ENCODE measurements at places on chromosomes 3 and 15. TPM values are rescaled to one million over a fixed set of nuclear protein-coding genes. Genes with fewer than 3 reads are reported as not detected.

The DPPA2 gene
- not detected for polyA plus RNA-seq

- no peak for DNase-seq
Observed at GRCh38 chr15:62343397-62343796, 178.3 kb upstream of the C2CD4B start.

The FOXL2NB gene
- 0.05 TPM for polyA plus RNA-seq

DNA sequence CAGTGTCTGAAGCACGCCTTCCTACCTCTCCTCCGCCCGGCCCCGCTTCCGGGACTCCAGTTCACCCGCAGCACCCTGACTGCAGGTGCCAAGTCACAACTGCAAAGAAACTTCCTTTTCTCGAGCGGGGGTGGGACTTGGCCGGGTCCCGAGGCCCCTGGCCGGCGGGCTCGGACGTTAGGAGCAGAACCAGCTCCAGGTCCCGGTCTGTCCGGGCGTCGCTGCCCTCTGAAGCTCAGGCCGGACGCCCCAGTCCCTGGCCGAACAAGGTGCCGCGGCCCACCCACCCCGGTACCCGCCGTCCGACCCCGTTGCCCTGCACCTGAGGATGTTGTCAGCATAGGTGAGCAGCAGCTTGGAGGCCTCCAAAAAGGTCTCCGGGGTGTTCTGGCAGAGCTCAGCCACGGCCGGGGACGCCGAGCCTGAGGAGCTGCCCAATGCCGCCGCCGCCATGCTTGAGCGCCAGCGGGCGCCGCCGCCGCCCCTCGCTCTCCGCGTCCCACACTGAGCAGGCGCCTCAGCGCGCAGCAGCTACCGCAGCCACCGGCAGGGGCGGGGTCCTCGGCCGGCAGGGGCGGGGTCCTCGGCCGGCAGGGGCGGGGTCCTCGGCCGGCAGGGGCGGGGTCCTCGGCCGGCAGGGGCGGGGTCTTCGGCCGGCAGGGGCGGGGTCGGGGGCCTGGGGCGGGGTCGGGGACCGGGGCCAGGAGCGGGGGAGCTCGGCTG lies at the start of gene NGLY1:
Gene NGLY1 (minus strand): TSS at position 506 of the 723 bp plus-strand sequence. CDS start 53 bp downstream, at position 453.
- DNase-seq = peak; percentile 93

GRCh38 chr3:151707216-151707615 lies 26.5 kb upstream of the AADACL2 start:
- no peak for DNase-seq

- no peak for DNase-seq
Observed at GRCh38 chr3:173676094-173676493, 278.6 kb downstream of the NLGN1 start.

DNA sequence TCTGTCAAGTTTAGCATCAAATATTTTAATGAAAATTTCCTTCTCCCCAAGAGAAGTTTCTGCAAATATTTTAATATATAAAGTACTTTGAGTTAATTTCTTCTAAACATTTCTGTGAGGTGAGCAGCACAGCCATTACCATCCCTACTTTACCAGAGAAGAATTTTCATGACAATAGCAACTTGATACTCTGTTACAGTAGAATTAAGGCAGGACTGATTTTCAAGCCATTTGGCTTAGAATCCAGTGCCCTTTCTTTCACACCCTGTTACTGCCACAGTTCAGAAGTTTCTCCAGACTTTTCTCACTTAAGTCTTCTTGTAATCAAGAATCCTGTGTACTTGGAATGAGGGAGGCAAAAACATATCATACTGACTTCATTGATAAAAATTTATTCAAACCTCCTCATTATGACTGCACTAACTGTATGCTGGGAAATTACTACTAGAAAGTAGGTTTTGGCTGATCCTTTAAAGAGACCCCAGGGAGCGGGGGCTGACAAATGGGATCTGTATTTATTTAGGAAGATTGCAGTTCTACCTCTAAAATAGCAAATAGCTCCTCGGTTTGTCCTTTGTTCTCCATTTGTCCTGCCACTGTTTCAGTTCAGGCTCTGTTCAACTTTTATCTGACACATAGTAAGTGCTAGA lies 557.0 kb upstream of the SGO1 start:
- peak; percentile 36 for DNase-seq

The ESYT3 gene
- 15.3 TPM for polyA plus RNA-seq

GRCh38 chr3:15513810-15514662 lies 7.5 kb downstream of the COLQ start:
- no peak for DNase-seq

- DNase-seq = no peak
Observed at GRCh38 chr15:97972366-97972765, 11.9 kb downstream of the ARRDC4 start.

The RETNLB gene
- polyA plus RNA-seq = not detected

DNA sequence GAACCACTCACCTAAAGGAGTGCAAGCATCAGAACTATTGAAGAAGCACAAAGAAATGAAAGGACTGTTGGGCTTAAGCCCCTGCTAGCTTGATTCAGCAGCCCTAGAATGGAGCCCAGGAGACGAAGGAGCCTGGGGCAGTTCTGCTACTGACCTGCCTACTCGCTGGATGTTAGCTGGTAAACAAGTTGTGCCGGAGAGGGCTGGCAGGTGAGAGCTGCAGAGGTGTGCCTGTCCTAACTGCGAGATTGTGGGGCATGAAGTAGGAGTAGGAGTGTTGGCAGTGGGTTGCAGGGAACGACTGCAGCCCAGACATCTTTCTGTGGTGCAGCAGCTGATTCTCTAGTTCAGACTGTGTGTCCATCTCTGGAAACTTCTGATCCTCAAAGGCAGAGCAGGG lies 75.2 kb upstream of the GSK3B start:
- DNase-seq = no peak

DNA sequence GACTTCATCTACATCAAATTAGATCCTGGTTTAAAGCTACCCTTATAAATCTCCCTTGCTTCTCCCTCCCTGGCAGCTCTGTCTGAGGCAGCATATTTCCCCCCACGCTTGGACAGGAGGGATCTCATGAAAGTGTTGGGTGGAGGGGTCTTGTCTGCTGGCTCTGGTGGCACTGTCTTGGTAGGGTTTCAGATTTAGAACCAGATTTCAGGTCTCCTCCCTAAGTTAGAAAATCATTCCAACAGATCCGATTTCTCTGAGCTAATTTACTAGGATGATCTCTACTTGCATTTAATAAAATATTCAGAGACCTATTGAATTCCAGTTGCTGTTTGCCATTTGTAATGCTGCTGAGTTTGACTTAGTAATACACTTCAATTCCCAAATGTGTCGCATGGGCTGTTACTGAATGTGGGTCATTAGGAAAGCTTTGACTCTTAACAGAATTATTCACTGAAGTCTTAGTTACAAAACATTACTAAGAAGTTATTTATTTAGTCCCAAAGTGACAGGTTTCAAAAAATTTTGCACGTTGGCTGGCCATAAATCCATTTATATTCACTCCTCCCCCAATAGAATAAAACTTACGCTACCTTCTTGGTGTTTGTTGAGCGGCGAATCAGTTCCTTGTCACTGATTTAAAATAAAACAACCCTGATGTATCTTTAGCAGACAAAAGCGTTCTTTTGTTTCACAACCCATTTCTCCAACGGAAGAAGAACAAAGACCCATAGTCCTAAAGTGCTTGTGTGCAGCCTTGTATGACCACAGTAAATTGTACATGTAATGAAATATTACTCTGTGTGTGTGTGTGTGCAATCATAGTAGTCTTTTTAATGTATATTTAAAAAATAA lies 84.5 kb downstream of the TRAK1 start:
- DNase-seq = no peak

GRCh38 chr15:90142216-90143165 lies 40.2 kb upstream of the IDH2 start:
- no peak for DNase-seq

DNA sequence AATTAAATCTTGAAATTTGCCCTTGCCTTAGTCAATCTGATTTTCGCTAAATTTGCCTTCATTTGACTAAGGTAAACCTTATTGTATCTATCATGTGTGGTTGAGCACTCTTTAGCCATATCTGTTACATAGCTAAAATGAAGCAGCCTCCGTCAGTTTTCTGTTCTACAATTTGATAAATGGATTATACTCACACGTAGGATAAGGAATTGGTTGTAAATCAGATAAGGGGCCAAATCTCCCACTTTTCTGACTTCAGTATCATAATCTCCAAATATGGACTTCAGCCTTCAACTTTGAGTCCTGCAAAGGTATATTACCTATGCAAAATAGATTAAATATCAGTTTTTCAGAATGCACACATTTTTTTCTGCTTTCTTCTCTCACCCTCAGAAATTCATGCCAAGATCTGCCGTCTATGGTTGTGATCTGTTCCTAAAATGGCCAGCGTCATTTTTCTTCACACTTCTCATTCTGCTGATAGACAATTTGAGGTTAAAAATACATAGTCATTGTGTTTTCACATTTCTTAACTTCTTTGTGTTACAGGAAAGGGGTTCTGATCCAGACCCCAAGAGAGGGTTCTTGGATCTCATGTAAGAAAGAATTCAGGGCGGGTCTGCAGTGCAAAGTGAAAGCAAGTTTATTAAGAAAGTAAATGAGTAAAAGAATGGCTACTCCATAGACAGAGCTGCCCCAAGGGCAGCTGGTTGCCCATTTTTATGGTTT lies 36.9 kb downstream of the RAB8B start:
- no peak for DNase-seq

The ARPIN gene
- 18.8 TPM for polyA plus RNA-seq

DNA sequence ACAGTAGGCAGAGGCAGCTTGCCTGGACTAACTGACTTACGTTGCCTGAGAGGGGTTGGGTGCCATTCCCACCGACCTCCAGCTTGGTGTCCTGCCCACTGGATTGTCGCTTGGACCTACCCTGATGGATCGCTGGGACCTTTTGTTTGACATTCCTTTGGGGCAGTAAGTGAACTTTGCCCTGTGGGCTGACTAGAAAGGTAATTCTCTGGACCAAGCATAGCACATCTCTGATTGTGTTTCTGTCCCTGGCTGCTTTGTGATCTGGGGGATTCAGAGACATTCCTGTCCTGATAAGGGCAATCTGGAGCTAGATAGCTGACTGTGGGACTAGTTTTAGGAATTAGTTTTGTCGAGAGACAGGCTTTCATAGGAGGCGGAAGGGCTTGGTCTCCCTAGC lies 19.5 kb upstream of the IFT57 start:
- no peak for DNase-seq

The LRRC49 gene
- 6.9 TPM for polyA plus RNA-seq

The GRK7 gene
- not detected for polyA plus RNA-seq

The KLHDC8B gene
- 114 TPM for polyA plus RNA-seq

DNA sequence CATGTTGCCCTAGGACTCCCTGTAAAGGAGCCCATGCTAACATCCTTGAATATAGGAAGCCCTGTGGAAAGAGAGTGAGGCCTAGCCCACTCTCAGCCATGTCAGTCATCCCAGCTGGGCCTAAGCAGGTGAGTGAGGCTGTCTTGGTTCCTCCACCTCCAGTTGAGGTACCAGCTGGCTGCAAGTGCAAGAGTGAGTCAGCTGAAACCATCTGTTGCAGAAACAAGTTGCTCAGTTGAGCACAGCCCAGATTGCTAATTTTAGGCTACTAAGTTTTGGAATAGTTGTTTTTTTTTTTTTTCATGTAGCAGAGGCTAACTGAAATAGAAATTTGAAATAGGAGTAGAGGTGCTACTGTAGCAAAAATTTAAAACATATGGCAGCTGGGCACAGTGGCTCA lies 43.7 kb upstream of the ADPGK start:
- peak; percentile 12 for DNase-seq

- no peak for DNase-seq
Observed at GRCh38 chr3:60142009-60142408, 1092.2 kb upstream of the CFAP20DC start.

The CDCP1 gene
- 0.32 TPM for polyA plus RNA-seq

The TBC1D23 gene
- polyA plus RNA-seq = 35.6 TPM

GRCh38 chr15:72136170-72137051 lies 18.2 kb downstream of the SENP8 start:
- DNase-seq = no peak

- no peak for DNase-seq
Observed at GRCh38 chr15:57134851-57135250, 216.4 kb downstream of the TCF12 start.

GRCh38 chr3:180705619-180706018 lies 26.3 kb upstream of the CCDC39 start:
- no peak for DNase-seq

DNA sequence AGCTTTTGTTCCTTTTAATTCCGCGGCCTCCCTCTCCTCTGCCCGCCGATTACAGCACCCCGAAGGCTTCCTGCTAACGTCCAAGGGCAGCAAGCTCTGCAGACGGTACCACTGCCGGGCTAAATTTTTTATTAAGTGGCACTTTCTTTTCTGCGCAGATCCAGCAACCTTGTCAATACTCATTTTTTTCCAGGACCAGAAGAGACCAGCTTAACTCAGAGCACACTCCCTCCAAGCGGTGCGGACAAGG lies 542 bp upstream of the MEIS2 start:
- DNase-seq = no peak

- no peak for DNase-seq
Observed at GRCh38 chr3:88280326-88280725, 130.6 kb downstream of the C3orf38 start.

The PPARG gene
- 9.1 TPM for polyA plus RNA-seq

- DNase-seq = no peak
Observed at GRCh38 chr3:97817965-97818364, 3.8 kb upstream of the CRYBG3 start.

The PLXNA1 gene
- polyA plus RNA-seq = 35.2 TPM

The SNTN gene
- not detected for polyA plus RNA-seq

GRCh38 chr3:25235031-25235430 lies 193.0 kb upstream of the RARB start:
- DNase-seq = no peak

The TEX9 gene
- 2.0 TPM for polyA plus RNA-seq

The DUOX2 gene
- not detected for polyA plus RNA-seq

DNA sequence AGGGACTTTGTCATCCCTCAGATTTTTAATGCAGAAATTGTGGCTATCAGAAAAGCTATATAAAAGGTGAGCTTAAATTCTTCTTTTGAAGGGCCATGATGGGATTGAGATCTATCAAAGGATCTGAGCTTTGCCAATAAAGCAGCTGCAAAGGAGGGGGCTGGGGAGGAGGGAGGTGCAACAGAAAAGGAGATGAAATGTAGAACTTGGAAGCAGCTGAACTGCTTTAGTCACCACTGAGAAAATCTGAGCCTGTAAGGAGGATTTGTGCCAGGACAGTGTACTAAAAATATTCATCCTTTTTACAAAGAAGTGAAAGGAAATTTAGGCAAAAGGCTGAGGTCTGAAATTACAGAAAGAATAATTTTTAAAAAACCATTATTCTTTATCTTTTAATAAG lies 10.4 kb downstream of the TSPAN3 start:
- DNase-seq = peak; percentile 84

DNA sequence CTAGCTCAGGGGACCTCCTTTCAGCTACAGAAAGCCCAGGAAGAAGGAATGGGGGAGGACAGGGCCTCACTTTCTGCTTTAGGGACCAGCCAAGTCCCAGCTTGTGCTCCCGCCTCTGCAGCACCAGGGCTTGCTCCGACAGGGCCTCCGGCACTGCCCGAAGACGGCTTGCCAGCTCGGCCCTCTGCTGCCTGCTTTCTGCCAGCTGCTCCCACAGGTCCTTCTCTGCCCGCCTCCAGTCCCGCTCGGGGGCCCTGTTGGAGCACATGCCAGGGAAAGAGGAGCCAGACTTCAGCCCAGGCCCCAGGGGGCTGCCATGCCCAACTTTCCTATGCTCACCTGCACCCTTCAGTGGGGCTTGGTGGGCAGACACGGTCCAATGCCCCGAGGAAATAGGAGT lies 4.3 kb upstream of the CLK3 start:
- DNase-seq = no peak

- DNase-seq = no peak
Observed at GRCh38 chr3:132378048-132378762, 39.1 kb upstream of the DNAJC13 start.
